ENCODE measurements at places on chromosomes 1 and 21.

GRCh38 chr1:116127848-116128540 lies 16.8 kb downstream of the MAB21L3 start:
- no peak for DNase-seq

DNA sequence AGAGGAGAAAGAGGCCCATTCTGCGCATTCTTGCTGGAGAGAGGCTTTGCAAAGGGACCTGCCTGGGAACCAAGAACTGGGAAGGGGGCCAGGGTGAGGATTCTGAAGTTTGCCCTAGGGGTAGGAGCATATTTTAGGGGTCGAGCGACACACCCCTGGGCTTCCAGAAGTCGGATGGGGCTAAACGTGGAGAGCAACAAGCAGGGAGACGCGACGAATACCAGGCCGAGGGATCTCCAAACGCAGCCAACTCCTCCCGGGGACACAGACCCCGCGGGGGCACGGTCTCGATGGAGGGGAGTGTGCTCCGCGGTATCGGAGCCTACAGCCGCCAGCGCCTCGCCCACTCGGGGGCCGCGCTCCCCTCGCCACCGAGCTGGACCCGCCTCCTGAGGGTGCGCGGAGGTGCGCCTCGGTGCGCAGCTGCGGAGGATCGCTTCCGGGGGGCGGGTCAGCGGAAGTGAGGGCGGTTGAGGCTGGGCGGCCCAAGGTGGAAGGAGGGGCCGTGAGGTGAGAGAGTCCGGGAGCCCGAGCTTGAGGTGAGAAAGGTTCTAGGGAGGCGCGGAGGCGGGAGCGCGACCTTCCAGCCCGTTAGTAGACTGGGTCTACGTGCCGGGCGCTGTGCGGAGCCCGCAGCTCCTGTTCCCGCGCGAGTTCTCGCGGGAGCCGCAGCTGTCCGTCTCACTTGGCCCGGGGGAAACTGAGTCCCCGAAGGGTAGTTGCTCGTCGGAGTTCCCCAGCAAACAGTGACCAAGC lies at the start of gene MTFR1L:
Gene MTFR1L, plus strand, starts transcription at position 464 of the 756 bp plus-strand sequence. CDS start 3,151 bp downstream, outside the sequence.
- peak; percentile 58 for DNase-seq

- DNase-seq = no peak
These were observed 5.4 kb downstream of the EIF2D start for GRCh38 chr1:206606867-206607266.

DNA sequence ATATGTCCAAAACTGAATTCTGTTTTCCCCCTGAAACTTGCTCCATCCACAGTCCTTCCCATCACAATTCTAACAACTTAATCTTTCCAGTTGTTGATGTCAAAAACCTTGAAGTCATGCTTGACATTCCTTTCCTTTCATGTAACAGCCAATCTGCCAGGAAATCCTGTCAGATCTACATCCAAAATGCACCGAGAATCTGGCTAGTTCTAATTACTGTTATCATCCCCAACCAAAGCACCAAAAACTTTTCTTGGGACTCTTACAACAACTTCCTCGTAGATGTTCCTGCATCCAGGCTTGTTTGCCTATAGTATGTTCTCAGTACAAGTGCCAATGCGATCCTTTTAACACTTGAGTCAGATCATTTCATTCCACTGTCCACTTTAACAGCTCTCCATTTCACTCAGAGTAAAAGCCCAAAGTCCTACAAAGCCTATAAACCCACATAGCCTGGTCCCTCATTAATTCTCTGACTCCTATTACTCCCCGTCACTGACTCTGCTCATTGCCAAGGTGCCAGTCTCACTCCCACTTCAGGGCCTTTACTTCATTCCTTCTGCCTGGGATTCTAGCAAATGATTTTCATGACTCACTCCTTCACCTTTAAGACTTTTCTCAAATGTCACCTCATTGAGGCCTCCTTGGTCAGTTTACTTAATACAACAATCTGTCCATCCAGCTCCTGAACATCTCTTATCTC lies 493.2 kb upstream of the NFIA start:
- no peak for DNase-seq

- no peak for DNase-seq
These were observed 138.3 kb upstream of the SNX7 start for GRCh38 chr1:98523256-98523655.

GRCh38 chr1:34656299-34656698 lies 98.5 kb upstream of the GJB5 start:
- no peak for DNase-seq

DNA sequence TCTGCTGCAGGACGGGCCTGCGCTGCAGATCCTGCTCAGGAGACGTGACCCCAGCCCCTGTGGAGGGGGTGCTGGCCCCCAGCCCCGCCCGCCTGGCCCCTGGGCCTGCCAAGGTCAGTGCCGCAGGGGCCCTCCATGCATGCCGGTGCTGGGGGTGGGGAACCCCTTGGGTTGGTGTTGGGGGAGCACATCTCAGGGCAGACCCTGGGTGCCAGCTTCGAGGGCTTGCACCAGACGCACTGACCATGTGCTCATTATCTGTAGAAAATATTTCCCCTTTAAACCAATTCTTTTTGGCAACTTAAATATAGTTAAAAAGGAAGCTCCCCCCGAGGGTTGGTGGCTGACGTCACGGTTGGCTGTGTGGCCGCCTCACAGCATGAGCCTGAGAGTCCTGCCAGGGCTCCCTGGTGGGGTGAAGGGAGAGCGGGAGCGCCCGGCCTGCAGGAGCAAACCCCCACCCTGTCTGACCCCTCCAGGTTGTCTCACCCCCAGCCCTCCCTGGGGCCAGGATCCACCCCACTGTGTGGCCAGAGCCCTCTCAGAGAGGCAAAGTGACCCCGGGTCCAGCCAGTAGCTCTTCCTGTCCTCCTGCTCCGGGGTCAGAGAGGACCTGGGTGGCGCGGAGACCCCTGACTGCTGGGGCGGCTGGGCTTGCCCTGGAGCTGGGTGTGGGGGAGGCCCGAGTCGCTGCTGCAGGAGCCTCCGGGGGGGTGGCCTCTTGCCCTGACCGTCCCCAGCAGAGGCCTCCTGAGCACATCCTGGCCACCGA lies 5.3 kb upstream of the PFKL start:
- DNase-seq = no peak

- DNase-seq = no peak
These were observed 7.5 kb upstream of the FMO3 start for GRCh38 chr1:171083222-171083621.

GRCh38 chr1:224805889-224806288 lies 123.6 kb upstream of the DNAH14 start:
- DNase-seq = no peak

GRCh38 chr1:42046761-42047507 lies 106.3 kb upstream of the GUCA2B start:
- DNase-seq = no peak

DNA sequence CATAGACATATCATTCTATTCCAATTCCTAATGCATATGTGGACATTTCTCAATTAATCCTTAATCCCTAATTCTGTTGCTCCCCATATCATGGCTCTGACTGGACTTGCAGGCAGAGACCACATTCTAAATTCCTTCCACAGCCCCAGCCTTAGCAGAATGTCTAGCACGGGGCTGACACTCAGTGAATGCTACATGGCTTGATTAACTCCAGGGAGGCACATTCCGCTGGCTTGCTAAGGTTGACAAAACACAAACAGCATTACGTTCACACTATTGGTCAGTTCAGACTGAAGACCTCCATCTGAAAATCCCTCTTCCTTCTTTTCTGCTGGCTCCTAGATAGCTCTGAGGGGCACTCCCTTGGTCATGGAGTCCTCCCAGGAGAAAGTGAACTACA lies 119.4 kb downstream of the ASTN1 start:
- no peak for DNase-seq

GRCh38 chr1:25458541-25459298 lies 28.0 kb downstream of the MACO1 start:
- DNase-seq = peak; percentile 53

GRCh38 chr1:108107658-108108057 lies 92.5 kb downstream of the SLC25A24 start:
- peak; percentile 86 for DNase-seq

DNA sequence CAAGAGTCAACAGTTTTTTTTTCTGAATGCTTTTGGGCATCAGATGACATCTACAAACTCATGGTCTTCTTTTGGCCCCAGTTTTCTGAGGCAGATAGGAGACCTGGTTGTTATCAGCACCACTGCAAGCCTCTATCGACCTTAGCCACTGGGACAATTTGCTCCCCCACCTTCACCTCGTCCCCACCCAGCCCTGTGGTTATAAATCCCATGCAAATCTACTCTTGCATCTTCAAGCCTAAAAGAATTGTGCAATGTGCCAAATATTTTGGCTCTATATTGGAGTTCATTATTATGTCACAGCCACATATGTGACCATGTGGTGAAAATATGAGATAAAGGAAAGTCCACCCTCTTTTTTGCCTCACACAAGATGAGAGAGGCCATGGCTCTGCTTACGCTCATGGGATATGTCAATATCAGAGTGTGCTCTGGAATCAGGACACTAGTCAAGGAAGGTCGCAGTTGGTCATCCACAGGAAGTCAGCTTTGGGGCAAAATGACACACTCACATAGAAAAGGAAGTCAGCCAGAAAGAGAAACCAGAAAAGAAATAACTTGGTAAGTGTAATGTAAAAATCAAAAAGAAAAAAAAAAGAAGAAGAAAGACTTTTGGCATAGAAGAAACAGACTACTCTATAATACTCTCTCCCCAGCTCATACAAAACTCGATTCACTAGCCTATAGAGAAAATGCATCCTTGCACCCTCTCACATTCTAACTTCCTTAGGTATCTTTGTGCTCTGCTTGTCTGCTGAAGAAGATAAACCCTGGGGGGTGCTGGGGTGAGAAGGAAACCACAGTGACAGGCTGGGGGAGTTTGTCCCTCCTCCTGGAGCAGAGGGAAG lies 21.2 kb downstream of the SLC30A10 start:
- DNase-seq = peak; percentile 10

DNA sequence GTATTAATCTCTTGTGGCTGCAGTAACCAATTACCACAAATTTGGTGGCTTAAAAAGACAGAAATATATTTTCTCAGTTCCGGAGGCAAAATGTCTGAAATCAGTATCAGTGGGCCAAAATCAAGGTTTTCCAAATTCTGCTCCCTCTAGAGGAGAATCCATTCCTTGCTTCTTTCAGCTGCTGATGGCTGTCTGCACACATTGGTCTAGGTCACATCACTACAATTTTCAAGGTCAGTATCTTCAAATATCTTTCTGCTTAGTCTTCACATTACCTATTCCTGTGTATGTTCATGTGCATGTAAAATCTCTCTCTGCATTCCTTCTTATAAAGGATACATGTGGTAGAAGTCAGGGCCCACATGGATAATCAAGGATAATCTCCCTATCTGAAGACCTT lies 999.4 kb downstream of the KCNT2 start:
- no peak for DNase-seq

DNA sequence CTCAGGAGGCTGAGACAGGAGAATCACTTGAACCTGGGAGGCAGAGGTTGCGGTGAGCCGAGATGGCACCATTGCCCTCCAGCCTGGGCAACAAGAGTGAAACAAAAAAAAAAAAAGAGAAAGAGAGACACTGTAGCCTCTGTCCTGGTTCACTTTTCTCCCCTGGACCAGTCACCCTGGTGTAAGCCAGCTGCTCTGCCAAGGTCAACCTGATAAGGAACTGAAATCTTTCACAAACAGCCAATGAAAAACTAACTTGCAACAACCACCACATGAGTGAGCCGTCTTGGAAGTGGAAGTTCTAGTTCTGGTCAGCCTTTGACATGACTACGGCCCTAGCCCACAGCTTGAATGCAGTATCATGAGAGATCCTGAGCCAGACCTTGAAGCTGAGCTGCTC lies 36.8 kb upstream of the CXADR start:
- peak; percentile 6 for DNase-seq

- DNase-seq = no peak
These were observed 361.1 kb upstream of the CHRM3 start for GRCh38 chr1:239025223-239025622.

DNA sequence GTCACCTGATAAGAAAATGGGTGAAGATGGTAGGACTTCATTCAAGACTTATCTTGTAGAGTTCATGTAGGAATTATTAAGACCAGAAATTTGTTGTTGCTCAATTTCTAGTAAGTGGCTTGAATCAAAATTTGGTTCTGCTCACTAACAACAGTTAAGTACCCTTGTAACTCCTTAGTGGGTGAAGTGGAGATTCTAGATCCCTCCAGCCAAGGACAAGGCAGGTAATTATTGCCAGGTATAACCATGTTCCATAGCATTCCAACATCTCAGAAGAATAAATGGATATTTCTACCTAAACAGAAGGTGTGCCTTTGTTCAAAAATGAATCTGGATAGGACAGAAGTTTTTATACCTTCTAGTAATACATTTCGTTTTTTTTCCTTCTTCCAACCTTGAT lies 282.3 kb downstream of the DUSP10 start:
- no peak for DNase-seq

GRCh38 chr1:27037518-27037917 lies 24.9 kb upstream of the TENT5B start:
- no peak for DNase-seq

GRCh38 chr1:229434005-229434640 lies at the start of gene ACTA1:
ACTA1 (minus strand) TSS chr1:229434094; CDS start chr1:229433115, 979 bp downstream.
- DNase-seq = no peak

DNA sequence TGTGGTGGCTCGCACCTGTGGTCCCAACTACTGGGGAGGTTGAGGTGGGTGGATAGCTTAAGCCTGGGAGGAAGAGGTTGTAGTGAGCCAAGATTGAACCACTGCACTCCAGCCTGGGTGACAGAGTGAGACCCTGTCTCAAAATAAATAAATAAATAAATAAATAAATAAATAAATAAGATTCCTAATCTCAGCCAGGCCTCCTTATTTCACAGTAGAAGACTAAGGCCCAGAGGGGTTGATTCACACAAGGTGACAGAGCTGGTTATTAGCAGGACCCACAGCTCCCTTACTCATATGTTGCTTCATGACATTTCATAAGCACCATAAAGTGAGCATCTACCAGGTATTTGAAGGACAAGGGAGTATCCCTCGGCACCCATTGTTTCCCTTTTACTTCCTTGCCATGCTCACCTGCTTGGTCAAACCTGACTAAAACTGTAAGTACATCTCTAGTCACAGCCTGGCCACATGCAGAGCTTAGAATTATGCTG lies 32.7 kb downstream of the ALG14 start:
- DNase-seq = no peak
